GM23248 (cell line): ENCODE measurements at places on chromosomes 6 and 20.
A peak's percentile ranks its signal among the peaks of the same experiment; 100 is the strongest.

- DNase-seq: no peak
Measured at GRCh38 chr6:24454452-24454851, 34.9 kb downstream of the GPLD1 start.

DNA sequence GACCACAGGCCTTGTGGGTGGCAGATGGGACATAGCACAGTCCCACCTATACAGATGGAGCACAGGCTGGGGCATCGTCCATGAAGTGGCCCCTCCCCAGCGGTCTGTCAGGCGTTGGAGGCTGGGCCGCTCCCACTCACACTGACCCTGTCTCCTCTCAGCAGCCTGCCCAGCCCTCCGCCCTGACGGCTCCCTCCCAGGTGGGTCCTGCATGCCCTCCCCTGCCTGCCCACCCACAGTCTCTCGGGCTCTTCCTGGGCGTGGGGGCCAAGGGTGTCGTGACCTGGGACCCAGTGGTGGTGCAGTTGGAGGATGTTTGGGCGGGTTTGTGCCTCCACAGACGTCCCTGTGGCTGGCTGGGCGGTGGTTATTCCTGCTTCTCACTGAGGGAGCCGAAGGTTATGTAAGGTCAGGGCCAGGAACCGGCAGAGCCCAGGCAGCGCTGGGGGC, 22.3 kb downstream of the COL20A1 start:
- no peak for DNase-seq

DNA sequence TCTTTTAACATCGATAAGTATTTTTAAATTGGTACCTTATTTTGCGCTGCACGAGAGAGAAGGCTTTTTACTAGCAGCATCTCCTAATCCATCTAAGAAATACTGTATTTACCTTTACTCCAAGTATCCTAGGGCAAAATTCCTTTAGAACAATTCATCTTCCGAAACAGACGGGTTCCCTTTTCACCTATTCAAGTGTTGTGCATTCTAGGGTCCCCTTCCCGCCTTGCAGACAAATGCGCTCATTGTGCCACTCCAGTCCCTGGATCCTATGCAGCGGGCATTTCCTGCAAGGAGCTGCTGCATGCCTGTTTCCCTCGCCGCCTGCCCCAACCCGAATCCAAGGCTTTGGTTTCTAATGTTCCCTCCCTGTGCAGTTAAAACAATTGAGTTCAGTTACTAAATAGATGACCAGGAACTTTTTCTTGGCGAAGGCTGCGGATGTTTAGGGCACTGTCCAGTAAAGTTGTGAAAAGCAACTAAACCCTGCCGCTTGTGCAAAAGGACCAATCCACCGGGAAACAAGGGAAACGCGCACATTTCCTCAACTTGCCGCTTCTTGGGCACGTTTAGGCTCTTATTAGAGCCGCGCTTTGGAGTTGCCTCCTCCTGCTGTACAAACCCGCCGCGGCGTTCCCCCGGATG, 556 bp upstream of the SCAF8 start:
- DNase-seq: peak; percentile 76

DNA sequence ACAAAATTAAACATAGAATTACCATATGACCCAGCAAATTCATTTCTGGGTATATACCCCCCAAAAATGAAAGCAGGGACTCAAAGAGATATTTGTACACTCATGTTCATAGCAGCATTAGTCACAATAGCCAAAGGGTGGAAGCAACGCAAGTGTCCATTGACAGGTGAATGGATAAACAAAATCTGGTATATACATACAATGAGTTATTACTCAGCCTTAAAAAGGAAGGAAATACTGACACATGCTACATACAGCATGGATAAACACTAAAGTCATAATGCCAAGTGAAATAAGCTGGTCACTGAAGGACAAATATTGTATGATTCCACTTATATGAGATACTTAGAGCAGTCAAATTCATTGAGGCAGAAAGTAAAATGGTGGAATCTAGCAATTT, 5.3 kb upstream of the STX11 start:
- no peak for DNase-seq

DNA sequence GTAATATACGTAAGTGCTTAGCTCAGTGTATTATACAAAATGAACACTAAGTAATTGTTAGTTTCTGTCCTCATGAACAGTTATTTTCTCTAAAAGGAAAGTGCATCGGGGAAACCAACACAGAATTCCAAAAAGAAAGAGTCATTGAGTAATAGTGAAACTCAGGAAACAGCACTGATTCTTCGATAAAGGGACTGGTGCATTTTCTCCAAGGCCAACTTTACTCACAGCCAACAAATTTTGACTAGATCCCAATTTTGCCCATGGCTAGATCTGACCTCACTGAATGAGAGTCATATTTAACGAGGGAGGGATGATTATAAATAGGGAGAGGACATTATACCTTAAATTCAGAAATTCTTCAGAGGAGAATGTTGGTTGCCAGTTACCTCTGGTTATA, 390.9 kb upstream of the NRSN1 start:
- peak; percentile 8 for DNase-seq

DNA sequence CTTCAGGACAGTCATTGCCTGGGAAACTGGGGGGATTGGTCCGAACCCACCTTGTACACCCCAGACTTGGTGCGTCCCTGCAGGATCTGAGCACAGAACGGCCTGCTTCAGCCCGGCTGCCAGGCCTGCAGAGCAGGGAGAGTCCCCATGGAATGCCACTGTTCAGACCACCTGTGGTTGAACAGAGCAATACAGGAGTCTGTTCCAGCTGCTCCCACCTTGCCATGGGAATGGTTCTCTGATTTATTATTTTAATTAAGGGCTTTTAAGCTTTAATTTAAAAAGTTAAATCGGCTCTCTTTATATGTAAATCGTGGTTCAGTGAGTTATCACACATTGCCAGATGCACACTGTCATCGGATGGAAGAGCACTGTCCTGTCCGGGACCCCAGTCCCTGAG, 310.4 kb downstream of the CDH4 start:
- no peak for DNase-seq

- peak; percentile 94 for DNase-seq
Measured at GRCh38 chr6:4776131-4776492, at the start of gene CDYL. Gene CDYL, plus strand, starts transcription at chr6:4776404. Its CDS starts 380 bp downstream, at chr6:4776784.

DNA sequence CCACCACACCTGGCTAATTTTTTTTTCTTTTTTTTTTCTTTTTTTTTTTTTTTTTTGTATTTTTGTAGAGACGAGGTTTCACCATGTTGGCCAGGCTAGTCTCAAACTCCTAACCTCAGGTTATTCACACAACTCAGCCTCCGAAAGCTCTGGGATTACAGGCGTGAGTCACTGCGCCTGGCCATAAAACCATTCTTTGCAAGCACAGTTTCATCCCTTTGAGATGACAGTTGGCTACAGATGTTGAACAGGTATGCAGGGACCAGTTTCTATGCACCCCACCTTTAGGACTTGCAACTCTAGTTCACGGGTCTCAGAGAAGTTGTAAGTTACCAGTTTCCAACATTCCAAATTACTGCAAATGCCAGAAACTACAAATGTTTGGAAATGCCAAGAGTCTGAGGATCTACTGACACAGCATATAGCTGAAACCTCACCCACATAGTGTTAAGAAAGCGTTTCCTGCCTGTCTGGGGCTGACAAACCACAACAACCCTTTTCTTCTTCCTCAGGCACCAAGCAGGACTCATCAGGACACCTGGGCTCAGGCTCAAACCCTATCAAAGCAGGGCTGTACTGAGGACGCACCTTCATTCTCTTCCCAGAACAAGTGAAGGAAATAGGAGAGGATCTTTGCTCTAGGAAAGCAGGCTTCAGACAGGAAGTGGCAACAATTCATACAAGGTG, 22.9 kb downstream of the ARHGAP18 start:
- DNase-seq: peak; percentile 46

- DNase-seq: peak; percentile 33
Measured at GRCh38 chr6:128259730-128260685, 260.4 kb downstream of the PTPRK start.

DNA sequence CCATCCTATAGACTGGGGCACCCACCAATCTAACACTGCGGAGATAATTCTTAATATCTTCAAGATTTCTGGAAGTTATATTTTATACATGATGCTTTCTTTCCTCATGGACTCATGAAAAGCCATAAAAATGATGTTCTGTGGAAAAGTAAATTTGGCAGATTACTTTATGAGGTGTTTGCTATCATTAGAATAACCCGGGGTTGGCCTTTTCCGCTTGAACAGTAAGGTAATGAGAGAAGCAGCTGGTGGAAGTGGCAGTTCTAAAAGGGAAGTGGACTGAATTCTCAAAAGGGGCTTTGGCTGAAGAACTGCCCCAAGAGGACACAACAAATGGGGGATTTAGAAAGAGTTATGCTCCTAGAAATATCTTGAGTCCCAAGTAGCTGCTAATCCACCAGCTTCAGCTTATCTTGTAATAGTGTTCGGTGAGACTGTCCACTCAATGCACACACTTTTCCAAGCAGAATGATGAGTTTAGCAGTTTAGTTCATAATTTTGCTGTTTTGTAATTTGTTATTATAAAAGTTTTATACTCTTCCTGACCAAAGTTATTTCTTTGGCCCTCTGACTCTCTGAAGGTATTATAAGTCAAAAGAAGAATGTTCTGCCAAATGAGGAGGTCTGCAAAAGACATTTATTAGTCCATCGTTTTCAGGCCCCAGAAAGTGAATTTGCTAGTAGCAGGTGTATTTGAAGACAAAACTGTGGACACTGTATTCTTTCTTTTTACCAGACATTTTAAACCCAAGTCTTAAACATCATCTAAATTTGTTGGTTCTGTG, 2.9 kb downstream of the ISM1 start:
- no peak for DNase-seq

DNA sequence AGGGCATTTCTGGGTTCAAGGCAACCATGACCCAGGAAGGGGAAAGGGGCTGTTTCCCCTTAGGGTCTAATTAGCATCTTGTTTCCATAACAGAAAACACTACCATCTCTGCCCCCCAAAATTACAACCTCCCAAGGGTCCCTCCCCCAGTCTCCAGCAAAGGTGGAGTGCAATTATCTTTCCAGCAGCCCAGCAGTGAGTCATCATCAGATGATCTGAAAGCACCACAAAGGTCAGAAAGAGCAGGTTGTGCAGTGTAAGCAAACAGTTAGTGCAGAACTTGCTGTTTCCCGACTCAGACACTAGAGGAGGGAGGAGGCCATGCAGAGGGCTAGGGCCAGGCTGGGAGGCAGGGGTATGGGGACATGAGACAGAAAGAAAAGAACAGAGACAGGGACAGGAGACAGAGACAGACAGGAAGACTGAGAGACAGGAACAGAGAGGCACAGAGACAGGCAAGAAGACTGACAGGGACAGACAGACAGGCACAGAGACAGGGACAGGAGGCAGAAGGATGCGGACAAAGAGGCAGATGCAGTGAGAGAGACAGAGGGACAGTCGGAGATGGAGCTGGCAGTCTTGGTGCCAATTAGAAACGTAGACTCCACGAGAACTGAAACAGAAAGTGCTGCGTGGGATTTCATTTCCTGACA, 62.5 kb downstream of the PYGB start:
- DNase-seq: peak; percentile 92

DNA sequence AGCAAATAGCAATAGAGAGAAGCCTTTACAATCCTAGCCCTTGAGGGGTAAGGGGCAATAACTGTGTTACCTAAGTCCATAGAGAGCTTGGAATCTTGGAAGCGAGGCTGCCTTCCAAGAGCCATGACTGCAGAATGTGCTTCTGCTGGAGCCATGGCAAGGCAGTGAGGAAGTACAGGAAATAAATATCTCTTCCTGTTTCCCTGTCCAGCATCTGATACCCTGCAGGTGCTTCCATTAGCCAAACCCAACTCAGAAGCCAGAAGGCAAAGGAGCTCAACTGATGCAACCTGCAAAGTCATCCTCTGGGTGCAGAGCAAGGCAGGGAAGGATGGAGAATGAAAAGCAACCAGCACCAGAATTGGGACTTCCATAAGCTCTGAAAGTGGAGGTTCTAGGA, 41.0 kb upstream of the KLHL31 start:
- no peak for DNase-seq

- no peak for DNase-seq
Measured at GRCh38 chr20:24185791-24186190, 197.2 kb upstream of the GGTLC1 start.

DNA sequence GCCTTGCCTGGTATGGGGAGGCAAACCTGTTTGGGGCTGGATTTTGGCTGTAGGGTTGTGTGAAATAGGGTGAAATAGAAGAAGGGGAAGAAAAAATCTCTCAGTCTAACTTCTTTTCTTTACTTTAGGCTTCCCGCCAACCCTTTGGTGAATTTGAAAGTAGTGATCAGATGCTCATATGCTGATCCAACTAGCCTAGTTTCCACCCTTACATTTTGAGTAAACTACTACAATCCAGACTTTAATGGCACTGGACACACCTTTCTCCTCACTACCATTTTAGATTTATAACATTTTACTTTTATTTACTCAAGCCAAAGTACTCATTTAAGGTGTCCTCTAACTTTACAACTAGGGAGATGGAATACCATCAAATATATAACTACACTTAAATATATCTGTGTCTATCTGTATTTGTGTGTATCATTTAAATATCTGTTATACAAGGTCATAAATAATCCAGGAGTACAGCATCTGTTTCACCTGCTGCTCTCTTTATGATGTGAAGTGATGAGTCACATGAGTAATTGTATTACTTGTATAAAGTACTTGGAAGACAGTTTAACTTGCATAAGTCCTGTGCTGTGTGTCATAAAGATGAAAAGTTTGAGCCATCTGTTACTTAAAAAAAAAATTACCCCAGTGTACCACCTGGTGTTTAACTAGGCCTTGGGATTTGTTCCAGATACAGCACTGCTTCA, 172.1 kb downstream of the CDKAL1 start:
- DNase-seq: peak; percentile 20

GRCh38 chr6:45566882-45567281, 189.1 kb upstream of the SUPT3H start:
- DNase-seq: peak; percentile 14

- peak; percentile 62 for DNase-seq
Measured at GRCh38 chr20:2507875-2508630, 662 bp downstream of the ZNF343 start.

DNA sequence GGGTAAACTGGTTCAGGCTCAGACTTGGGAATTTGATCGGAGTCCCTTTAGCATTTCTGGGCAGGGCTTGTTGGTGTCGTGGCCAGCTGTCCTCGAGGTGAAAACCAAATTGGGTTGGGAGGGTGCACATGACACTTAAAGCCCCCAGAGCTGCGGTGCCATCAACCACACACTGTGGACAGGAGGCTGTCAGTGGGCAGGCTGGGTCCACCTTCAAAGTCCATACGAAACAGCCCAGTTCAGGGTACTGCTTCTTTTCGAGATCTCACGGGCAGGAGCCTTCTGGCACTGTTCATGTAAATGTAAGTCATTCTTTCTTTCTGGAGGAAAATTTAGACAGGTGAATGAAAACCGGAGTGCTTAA, 7.0 kb downstream of the SYNJ2 start:
- DNase-seq: no peak

- no peak for DNase-seq
Measured at GRCh38 chr6:139905404-139906052, 531.1 kb upstream of the CITED2 start.

GRCh38 chr6:39902786-39903465, 31.3 kb downstream of the MOCS1 start:
- DNase-seq: no peak

GRCh38 chr20:3557237-3557785, 86.5 kb downstream of the ATRN start:
- no peak for DNase-seq

GRCh38 chr6:87333033-87333432, 4.0 kb upstream of the GJB7 start:
- DNase-seq: no peak
